Activated CD8-positive, alpha-beta memory T cell treated with anti-CD3 and anti-CD28 coated beads, Interleukin-2, amount 50 U/mL, for 4 hours (primary cell): ENCODE measurements at places on chromosomes 1 and 21.

- DNase-seq: no peak
Observed at GRCh38 chr1:42734201-42735035, 5.6 kb downstream of the CLDN19 start.

DNA sequence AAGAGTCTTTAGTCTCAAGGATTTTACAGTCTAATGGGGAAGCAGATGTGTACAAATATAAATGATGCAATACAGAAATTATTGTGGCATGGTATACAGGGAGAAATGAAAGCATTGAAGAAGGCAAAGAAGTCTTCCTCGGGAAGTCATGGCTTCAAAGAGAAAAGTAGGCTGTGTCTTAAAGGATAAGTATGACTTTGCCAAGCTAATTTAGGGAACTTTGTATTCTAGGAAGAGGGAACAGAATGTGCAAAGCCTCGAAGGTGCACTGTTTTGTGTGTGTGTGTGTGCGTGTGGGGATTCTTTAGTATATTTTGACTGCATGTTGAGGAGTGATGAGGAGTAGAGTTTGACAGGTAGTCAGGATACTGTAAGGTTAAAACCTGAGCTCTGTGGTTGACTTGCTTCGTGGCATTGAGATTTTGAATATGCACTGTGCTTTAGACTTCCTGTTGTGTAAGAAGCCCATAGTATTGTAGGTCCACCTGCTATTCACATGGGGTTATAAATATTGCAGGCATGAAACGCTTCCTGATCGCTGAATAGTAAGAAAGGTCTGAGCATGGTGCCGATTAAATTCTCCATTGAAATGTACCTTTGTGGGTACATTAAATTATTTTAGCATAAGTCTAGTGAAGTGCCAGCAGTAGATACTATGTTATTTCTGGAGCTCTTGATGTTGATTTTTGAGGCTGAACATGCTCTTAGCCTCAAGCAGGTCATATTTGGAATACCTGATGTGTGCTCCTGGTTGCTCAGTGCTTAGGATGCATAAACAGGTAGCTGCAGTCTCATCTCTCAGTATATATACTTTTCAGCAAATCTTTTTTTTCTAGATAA lies 8.0 kb downstream of the SMAP2 start:
- no peak for DNase-seq

DNA sequence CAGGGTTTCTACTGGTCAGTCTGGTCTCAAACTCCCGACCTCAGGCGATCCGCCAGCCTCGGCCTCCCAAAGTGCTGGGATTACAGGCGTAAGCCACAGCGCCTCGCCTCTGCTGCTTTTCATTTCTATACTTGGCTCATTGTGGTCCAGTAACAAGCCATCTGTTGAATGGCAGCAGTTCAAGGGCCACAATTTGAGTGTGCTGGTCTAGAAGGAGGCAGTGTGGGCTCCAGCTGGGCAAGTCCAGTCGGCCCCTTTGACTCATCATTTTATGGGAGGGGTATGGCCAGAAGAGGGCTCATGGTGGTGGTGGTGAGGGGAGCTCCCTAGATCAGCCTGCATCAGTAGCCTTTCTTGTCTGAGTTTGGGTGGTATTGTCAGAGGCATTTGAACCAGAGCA lies 33.2 kb downstream of the ATP8B2 start:
- no peak for DNase-seq

DNA sequence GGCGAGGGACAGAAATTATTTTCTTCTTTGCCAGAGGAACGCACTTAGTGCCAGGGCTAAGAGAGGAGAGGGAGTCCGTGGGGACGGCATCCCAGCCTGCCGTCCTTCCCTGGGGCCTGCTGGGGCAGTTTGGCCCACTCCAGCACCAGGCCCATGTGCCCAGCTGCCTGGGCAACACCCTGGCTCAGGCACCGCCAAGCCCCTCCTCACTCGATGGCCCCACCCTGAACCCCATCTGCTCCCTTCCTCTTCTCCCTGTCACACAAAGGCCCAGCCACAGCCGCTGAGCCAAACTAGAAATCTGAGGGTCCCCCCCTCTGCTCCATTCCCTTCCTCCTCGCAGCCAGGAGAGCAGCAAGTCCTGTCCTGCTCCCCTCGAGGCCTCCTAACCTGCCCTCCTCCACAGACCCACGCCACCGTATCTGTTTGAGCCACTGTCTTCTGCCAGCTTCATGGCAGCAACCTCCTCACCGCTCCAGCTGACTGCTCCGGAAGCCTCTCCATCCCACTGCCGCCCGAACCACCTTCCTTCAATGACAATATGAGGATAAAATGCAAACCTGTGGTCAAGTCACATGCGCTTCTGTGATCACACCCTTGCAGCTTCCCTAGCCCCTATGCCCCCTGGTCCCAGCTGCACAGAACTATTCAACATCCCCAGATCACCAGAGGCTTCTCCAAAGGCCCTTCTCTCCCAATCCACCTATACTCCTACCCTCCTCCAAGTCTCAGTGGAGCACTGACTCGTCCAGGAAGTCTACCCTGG lies 8.4 kb upstream of the TNNI1 start:
- DNase-seq: no peak

DNA sequence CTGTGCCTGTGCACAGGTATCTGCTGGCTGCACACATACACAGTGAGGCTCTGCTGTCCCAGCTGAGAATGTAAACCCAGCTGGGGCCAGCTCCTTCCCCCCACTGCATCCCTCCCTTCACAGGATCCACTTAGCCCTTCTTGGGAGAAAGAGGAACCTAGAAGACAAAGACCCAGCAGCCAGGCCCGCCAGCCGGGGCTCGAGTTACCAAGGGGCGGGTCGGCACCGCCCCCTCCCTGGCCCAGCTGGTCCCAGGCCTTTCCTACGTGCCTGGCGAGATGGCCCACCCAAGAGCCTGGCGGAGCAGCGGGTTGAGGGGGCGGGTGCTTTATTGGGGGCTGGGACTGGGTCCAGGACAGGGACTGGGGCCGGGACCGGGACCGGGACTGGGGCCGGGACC lies 2.1 kb downstream of the SH3BGRL3 start:
- no peak for DNase-seq

GRCh38 chr1:175604039-175604941 lies 139.1 kb downstream of the TNR start:
- no peak for DNase-seq

GRCh38 chr1:116538544-116538943 lies 32.3 kb downstream of the CD58 start:
- DNase-seq: peak; percentile 30

- DNase-seq: no peak
Observed at GRCh38 chr1:65434255-65434654, 13.8 kb downstream of the LEPR start.

DNA sequence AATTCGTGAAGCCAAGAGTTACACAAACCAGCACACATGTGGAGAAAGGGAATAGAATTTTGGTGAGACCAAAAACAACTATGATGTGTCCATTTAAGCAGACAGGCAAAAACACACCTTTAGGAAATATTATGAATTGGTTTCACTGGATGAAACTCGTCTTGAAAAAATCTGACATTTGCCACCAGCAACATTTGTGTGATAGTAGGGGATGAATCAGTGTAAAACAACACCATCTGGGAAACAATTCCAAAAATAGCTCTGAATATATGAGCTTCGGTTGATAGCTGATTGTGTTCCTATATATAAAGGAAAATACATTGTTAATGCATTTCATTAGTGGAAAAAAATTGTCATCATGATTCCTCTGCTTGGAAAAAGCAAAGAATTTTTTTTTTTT lies 327.8 kb downstream of the PAPPA2 start:
- no peak for DNase-seq

DNA sequence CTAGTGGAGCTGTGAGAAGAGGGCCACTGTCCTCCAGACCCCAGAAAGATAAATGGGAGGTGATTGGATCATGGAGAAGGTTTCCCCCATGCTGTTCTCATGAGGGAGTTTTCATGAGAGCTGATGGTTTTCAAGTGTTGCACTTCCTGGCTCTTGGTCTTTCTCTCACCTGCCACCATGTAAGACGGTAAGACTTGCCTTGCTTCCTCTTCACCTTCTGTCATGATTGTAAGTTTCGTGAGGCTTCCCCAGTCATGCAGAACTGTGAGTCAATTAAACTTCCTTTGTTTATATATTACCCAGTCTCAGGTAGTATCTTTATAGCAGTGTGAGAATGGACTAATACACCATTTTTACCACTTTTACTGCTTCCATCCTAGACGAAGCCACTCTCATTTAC lies 27.6 kb downstream of the GPR88 start:
- DNase-seq: no peak

DNA sequence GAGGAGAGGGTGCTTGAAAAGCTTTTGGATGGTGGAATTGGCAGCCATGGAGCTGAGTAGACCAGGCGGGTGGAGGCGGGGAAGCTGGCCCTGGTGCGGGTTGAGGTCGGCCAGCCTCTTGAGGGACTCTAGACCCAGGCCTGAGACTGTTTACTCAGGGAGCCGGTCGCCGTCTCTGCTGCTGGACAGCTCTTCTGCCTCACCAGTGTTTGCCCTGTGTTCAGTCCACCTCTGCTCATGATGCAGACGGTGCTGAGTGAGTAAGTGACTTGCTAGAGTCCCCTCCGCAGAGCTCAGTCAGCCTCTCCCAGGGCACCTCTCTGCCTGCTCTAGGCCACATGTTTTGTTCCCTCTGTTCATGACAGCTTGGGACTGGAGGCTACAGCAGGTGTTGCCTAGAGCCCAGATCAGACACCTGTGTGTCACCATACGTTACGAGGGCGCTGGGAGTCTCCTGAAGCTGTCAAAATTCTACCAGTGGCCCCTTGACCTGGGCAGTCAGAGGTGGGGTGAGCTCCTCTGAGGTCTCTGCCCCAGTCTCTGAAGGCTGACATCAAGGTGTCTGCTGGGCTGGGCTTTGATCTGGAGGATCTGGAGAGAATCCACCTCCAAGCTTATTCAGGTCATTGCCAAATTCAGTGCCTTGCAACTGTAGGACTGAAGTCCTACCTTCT lies 73.5 kb upstream of the WNT4 start:
- DNase-seq: no peak

DNA sequence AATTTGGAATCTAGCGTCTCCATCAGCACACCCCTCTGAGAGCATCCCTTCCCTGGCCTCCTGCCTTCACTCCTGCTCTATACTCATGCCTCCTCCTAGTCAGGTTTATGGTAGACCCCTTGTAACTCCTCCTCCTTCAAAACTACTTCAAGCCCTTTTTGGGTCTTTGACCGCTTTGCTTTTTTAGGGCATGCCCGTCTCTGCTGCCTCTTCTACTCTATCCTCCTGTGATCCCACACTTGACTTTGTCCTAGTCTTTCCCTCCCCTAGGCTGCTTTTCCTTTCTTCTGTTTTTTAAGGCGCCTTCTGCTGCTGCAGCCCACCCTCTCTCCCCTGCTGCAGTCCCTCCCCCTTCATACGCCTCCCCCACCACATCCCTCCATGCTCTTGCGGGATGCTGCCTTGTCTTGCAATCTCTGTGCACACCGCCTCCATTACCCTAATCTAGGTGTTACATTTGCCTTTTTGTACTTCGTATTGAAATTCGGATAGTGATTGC lies 1.5 kb downstream of the SNX27 start:
- no peak for DNase-seq
